ENCODE measurements at places on chromosomes 11 and 22.

- DNase-seq, result no peak
Measured at GRCh38 chr11:62404435-62404834, 14.4 kb upstream of the SCGB1A1 start.

DNA sequence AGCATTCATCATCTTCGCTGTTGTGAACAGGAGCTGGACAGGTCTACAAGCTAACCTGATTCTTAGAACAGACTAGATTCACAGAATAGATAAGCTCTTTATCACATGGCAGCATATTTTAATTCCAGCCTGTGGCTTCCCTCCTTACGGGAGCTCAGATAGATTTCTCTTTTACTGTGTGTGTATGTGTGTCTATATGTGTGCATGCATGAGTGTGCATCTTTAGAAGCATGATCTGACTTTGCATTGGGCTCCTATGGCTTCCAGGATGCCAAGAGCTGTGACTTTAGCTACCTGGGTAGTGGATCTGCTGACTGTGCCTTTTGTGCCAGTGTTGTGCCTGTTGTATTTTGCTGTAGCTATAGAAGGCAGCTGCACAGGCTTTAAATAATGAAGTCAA lies 44.3 kb downstream of the ZNRF3 start:
- DNase-seq, result no peak

DNA sequence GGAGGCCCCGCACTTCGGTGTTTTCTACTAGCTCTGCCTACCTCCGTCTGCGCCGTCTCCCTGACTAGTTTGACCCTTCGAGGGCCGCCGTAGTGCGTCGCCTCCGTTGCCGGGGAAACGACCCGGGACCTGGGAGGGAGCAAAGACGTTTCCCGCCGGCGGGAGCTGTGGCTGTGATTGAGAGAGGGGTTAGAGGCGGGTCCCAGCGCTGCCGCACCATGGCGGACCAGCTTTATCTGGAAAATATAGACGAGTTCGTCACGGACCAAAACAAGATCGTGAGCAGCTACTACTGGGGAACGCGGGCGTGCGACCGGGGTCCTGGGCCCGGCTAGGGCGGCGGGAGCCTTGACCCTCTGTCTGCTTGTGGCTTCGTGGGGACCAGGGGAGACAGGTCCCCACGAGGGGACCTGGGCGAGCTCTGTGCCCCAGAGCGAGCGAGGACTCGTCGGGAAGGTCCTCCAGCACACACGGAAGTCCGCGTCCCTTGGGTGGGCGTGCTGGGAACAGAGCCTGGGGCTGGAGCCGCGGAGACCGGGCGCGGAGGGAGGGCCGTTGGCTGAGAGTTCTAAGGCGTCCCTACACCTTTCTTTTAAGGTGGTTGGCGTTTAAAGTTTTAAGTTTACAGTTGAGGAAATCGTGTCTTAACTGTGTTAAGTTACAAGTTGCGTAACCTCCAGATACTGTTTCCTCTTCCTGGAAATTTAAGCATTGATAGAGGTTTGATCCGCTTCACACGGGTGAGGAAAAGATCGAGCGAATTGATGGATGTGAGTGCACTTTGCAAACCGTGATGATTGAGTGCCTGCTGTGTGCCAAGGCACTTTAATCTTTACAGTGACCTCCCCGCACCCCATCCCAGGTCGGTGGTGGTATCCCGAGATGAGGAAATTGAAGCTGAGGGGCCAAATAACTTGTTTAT lies at the start of gene POLD3:
Gene POLD3, plus strand, starts transcription at position 142 of the 922 bp plus-strand sequence. Its CDS starts 77 bp downstream, at position 219.
- DNase-seq, result peak; percentile 85

GRCh38 chr11:63907808-63908530 lies 9.0 kb downstream of the RCOR2 start:
- DNase-seq, result peak; percentile 57

DNA sequence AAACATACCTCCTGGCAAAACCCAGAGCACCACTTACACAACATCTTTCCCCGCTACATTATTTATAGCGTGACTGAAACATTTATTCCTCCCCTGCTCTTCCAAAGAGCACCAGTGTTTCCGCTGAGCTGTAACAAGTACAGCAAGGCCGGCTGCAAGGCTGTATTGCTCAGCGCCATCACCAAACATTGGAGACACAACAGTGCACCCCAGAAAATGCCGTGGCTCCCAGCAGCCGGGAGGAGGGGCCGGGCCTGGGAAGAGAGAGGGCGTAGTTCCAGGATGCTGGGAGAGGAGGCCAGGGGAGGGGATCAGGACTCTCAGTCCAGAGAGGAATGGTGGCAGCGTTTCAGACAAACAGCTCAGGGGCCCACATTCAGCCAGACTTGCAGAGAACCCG lies 133.2 kb downstream of the DSCAML1 start:
- DNase-seq, result peak; percentile 49

DNA sequence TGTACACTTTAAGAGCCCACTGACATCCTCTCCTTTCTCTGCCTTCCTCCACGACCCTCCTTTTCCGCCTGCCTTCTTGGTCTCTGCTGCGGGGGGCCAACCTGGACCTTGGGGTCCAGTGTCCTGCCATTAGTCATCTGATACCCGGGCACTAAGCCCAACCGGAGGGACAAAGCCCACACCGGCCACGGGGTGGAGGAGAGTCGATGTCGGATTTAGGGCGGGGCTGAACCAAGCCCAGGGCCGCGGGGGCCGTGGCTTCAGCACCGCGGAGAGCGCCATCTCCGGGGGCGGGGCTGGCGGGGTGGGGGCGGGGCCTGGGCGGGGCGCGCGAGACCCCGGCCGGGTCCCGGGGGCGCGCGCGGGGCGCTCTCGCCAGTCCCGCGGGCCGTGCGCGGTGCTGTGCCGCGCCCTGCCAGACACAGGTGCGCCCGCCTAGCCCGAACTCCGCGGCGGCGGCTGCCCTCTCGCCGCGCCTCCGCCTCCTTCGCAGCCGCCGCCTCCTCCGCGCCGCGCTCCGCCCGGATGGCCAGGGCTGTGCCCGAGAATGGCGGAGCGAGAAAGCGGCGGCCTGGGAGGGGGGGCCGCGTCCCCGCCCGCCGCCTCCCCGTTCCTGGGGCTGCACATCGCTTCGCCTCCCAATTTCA lies at the start of gene MAPK8IP1:
Gene MAPK8IP1, plus strand, starts transcription at position 378 of the 647 bp plus-strand sequence. Its CDS starts 170 bp downstream, at position 548.
- peak; percentile 66 for DNase-seq

DNA sequence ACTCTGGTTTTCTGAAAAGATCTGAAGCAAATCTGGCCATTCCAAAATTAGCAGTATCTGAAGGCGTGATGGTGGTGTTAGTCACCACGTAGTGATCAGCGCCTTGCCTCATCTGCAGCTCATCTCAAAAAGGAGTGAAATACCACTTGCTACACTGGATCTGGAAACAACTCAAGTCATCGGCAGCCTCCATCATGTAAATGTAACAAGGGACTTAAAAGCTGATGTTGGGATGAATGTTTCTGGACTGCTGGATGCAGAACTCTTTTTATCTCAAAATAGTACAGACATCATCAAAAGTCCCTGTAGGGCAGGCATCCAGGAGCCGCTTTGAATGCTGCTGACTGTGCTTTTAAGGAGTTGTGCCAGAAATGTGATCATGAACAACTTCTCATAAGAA lies 14.1 kb upstream of the APLP2 start:
- no peak for DNase-seq

- DNase-seq, result no peak
Measured at GRCh38 chr11:63535734-63536133, 874 bp upstream of the PLAAT4 start.

DNA sequence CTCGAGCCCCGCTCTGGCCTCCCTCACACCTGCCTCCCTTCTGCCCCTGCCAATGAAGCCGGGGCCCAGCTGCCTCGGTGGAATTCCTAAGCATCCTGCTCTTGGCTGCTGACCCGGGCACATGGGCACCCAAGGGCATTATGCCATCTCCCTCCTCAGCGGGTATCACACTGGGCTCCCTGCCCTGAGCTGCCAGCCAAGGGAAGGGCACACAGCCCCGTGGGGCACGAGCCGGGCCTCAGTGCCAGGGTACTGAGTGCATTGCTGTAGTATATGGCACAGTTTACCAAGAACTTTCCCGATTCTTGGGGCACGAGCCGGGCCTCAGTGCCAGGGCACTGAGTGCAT lies 43.8 kb upstream of the JAM3 start:
- DNase-seq, result no peak

- peak; percentile 48 for DNase-seq
Measured at GRCh38 chr22:46129390-46130041, 20.8 kb upstream of the PPARA start.

GRCh38 chr22:23376256-23376655 lies 195.9 kb downstream of the BCR start:
- DNase-seq, result no peak

DNA sequence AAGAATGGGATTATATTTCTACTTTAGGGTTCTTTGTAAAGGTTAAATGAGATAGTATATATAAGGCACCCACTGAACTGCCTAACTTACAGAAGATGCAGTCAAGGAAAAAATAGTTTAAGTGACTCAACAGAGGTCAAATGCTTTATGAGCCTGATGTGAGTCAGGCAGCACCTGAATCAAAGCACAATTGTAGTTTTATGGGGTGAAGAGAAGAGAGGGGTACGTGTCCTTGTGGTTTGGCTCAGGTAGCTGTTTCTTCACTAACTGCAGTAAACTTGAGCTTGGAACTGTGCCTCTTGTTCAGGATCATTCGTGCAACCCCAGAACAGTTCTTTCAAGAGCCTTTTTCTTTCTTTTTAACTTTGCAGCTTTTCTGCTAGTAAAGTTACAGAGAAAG lies 125.2 kb upstream of the SPON1 start:
- DNase-seq, result no peak

- DNase-seq, result no peak
Measured at GRCh38 chr11:73325036-73325981, 17.2 kb downstream of the ARHGEF17 start.

GRCh38 chr11:33861941-33862589 lies 29.8 kb downstream of the LMO2 start:
- no peak for DNase-seq

DNA sequence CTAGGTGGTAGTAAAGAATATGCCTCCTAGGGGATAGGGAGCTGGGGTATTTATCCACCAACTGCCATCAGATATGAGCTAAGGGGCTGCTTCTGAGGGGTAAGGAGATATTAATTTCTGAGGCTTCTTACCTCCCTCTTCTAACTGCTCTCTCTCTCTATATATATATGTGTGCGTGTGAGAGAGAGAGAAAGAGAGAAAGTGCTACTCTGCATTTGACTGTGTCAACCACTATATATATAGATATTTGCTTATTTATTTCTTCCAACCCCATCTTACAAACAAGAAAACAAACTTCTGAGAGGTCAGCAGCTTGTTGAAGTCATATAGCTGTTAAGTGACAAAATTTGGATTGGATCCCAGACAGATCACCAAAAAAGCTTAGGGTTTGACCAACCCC lies 5.9 kb upstream of the HEPACAM start:
- no peak for DNase-seq

- DNase-seq, result no peak
Measured at GRCh38 chr22:49582181-49582580, 245.5 kb downstream of the BRD1 start.

GRCh38 chr11:85301895-85302678 lies 325.1 kb downstream of the DLG2 start:
- DNase-seq, result no peak

- peak; percentile 61 for DNase-seq
Measured at GRCh38 chr11:64809781-64810241, 540 bp downstream of the MEN1 start.

- DNase-seq, result peak; percentile 28
Measured at GRCh38 chr22:25085930-25086901, 113.4 kb upstream of the CRYBB3 start.

DNA sequence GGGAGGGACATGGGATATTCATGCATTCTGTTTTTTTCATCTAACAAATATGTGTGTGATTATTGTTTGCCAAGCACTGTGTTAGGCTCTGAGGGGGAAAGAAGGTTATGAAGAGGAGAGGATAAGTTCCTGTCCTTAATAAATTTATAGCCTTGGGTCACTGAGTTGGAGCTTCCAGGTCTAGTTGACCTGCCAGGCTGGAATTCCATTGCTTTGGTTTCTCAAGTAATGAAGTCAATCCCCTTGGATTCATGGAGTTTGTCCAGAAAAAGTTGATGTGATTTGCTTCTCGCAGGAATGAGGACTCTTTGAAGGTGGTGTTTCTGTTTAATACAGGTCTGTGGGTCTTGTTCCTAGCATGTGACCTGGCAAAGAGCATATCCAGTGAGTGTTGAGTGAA lies 156.2 kb downstream of the ADAMTS15 start:
- DNase-seq, result no peak

- no peak for DNase-seq
Measured at GRCh38 chr11:34165786-34166555, 60.5 kb downstream of the NAT10 start.

DNA sequence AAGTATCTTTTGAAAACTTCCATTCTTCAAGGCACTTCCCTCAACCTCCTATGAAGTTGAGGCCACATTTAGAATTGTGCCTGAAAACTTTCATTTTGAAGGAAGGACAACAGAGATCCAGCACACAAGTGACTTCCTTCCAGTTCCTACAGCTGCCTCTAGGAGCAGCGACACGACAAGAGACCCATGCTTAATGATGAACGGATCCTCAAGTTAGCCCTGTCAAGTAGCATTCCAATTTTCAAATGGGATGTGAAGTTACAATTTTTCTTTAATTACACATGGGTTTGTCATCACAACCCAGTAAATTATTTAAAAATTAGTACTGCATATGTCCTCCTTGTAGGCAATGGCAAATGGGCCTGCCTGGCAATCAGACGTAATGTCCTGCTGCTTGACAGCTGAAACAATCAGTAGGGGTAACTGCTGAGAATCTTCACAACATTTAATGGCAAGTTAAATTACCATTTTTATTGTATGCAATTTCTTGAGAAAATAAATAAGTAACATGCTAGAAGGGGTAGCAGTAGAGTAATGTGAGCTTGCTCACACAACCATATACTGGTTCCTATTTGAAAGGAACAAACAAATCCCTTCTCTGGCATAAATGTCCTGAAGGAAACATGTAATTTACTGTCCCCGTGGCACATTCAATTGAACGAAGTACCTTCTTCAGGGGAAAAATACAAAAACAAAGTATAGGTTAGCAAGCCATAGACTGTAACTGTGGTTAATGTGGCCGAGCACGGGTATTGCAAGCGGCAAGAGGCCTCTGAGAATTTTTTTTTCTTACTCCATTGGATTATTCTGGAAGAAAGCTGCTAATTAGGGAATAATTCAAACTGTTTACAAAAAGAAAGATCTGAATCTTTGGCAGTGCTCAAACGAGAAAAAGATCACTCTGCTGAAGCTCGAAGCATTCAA lies 288.3 kb downstream of the CADM1 start:
- no peak for DNase-seq

- no peak for DNase-seq
Measured at GRCh38 chr11:63560506-63561180, 2.5 kb downstream of the PLAAT2 start.

DNA sequence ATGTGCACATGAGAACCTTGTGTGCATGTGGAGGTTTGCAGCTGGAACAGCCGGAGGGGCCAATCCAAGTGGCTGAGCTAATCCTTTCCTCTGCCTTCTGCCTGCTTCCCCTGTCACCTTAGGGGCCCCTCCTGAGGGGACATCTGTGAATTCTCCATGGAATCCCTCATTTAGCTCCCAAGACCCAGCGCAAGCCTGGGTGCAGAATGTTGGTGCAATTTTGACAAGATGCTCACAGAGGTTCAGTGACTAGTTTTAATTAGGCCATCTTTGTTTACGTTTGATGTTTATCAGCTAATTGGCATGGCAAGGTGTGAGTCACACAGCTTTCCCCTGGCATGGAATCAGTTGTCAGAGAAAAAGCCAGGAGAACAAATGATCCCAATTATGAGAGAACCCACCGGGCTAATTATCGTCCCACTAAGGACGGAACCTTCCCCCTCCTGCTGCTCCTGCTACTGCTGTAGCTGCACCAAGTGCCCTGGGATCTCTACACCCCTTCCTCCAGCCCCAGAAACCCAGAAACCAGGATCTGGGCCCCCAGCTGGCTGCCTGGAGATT lies 63.6 kb upstream of the PAX6 start:
- no peak for DNase-seq

Data from right kidney (tissue), 9 donors.